ENCODE measurements at places on chromosomes 6 and 20.

DNA sequence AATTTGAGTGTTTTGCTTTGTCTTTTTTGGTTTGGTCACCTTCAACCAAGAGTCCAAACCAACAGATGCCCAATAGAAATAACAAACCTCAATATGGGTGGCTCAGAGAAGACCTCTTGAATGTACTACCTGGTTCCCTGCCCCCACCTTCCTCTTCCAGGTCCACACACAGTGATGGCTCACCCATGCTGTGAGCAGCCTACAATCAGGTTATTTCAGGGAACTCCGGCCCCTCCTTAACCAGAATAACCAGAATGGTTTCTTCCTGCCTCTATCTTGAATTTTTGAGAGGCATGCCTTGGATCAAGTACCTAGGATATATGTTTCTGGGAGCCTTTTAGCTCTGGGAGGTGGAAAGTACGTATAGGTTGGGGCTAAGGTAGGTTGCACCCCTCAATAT, 327.1 kb upstream of the PRDM1 start:
- DNase-seq: no peak

- DNase-seq: no peak
These were observed 15.3 kb downstream of the RSPO4 start for GRCh38 chr20:986733-987355.

DNA sequence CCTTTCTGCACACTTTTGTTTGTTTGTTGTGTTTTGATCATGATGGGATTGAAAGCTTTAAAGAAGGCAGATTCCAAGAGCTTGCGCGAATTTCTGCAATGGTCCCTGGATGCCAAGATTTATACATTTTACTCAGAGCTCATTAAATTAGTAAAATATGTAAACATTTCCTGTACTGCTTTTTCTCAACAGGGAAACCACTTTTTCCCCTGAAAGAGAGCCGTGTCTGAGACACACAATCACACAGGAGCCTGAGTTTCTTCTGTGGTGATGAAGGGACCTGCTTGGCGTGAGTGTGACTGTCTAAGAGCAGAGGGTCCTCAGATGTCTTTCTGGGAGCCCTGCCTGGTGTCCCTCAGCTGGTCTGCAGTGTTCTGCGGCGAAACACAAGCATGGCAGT, 12.1 kb upstream of the TAGAP start:
- DNase-seq: no peak

GRCh38 chr6:169571123-169571962, 130.5 kb downstream of the WDR27 start:
- no peak for DNase-seq

- no peak for DNase-seq
These were observed 141.9 kb upstream of the GJE1 start for GRCh38 chr6:141990840-141991239.

DNA sequence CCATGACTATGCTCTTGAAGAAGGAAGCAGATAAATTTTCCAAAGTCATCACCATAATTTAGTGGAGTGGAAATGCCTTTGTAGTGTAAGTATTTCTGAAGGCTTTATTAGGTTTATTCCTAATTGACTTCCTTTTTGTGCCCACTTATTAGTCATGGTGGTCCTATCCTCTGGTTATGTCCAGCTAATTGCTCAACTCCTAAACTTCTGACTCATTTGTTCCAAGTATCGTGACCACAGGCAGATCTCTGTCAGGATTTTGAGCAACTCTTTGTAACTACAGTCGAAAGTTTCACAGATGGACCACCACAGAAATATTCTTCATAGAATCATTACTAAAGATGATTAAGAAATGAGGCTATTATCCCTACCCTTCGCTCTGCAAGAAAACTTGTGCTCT, 315.6 kb upstream of the PTCHD4 start:
- no peak for DNase-seq

- DNase-seq: no peak
These were observed 273.0 kb downstream of the PKHD1 start for GRCh38 chr6:51814418-51814817.

DNA sequence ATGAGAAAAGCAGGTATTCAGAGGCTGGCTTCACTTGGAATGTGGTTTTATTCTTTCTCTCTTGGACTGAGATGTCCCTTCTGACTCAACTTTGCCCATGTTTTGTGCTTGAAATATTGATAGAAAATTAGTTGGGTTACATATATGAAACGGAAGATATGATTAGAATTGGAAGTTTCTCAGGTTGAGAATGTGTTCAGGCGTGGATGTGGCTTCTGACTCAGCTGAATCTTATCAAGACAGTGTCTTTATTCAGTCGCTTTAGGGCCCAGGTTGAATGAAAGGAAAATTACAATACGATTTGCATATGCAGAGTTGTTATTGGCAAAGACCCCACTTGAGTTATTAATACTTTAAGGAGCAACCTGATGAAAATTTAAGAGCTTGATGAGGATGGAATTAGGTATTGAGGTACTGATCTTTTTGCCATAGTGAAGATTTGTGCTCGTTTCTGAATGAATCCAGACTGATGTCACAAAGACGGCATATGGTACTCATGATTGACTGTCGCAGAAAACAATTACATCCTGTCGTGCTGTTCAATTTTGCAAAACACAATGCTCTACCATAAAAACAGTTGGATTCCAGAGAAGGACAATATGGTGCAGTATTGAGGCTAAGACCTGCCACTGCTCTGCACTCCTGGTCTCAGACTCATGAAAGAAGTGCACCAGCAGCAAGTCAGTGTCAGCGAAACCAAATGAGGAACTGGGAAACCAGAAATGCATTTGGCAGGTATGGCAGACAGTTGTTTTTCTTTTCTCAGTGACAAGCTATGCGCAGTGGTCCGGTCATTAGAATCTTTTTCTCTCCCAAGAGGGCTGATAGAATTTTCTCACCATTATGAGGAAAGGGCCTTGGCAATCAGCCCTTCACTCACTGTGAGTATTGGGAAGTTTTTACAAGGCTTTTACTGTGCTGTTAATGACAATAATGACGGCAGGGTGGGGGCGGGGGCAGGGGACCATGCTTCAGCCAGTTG, 158.3 kb downstream of the DOK5 start:
- no peak for DNase-seq

- DNase-seq: no peak
These were observed 62.4 kb upstream of the GMDS start for GRCh38 chr6:2307799-2308198.

DNA sequence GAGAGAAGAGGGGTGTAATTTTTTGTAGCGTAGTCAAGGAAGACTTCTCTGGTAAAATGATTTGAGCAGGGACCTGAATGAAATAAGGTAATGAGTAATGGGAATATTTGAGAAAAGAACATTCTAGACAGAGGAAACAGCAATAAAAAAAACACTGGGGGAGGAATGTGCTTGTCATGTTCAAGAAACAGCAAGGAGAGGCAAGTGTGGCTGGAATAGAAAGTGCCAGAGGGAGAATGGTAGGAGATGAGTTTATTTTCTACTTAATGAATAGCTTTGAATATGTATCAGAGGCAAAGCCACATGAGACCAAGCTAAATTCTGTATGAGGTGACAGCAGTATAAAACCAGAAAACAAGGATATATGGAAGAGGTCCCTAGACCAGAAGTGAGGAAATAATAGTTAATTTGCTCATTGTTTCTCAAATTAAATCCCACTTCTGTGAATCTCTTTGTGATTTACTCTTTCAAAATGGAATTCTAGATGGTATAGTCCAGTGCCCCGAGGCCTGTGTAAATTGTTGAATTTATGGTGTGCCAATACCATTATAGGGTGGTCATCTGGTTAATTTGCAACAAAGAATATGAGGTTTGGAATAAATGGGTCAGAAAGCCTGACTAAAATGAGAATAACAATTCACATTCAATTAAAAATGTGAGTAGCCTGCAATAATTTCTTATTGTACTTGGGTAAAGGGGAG, 170.2 kb downstream of the CDKAL1 start:
- no peak for DNase-seq

GRCh38 chr6:165679326-165679725, 16.3 kb upstream of the PDE10A start:
- DNase-seq: no peak

GRCh38 chr6:113662093-113662665, 195.0 kb upstream of the MARCKS start:
- DNase-seq: no peak

DNA sequence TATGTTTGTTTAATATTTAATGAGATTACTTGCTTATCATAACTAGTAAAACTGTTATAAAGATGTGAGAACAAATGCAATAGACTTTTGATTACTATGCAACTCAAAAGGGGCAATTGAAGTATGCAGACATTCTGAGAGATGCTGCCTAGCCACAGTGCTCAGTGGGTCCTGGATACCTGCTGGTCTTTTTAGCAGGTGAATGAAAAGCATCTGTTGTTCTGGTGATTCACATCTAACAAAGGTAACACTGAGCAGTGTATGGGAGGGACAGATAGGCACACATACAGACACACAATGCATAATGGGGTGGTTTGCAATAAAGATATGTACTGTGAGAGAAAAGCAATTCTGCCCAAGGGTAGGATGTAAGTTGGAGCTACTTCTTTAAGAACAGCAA, 46.9 kb downstream of the OGFRL1 start:
- DNase-seq: no peak

DNA sequence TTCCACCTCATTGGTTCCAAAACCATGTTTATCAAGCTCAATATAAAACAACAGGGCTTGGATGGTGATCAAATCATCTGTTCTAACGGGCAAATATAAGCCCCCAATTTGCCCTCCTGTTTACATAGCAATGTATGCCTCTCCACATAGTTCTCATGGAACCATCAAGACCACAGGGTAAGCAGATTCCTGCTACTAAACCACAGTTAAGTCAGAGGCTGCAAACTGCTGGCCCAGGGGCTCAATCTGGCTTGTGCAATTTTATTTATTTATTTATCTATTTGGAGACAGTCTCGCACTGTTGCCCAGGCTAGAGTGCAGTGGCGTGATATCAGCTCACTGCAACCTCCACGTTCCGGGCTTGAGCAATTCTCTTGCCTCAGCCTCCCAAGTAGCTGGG, 18.9 kb upstream of the MTHFD1L start:
- DNase-seq: no peak

- no peak for DNase-seq
These were observed 498.1 kb upstream of the SOX4 start for GRCh38 chr6:21095462-21095861.

- DNase-seq: peak; percentile 37
These were observed 691.8 kb downstream of the QKI start for GRCh38 chr6:164106345-164106769.

GRCh38 chr6:168448243-168448855, 7.4 kb downstream of the SMOC2 start:
- no peak for DNase-seq

- DNase-seq: no peak
These were observed 233.0 kb upstream of the PRND start for GRCh38 chr20:4488407-4489339.

DNA sequence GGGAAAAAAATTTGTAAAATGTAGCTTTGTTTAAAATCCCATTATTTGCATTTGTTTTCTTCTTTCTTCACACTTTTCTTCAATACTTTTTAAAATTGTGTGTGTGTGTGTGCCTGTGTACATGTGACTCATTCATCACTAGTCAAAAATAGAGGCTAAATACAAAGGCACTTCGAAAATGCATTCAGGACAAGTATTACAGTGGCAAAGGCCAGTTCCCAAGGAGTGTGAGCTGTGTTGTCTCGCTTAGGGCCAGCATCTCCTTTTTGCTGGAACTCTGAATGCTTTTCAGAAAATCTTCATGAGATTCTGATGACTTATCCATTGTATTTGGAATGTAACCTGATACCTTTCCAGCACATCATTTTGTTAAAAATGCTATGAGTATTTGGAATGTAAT, 288.5 kb upstream of the CNR1 start:
- DNase-seq: no peak

- DNase-seq: no peak
These were observed 18.0 kb downstream of the BAG2 start for GRCh38 chr6:57190140-57190539.

DNA sequence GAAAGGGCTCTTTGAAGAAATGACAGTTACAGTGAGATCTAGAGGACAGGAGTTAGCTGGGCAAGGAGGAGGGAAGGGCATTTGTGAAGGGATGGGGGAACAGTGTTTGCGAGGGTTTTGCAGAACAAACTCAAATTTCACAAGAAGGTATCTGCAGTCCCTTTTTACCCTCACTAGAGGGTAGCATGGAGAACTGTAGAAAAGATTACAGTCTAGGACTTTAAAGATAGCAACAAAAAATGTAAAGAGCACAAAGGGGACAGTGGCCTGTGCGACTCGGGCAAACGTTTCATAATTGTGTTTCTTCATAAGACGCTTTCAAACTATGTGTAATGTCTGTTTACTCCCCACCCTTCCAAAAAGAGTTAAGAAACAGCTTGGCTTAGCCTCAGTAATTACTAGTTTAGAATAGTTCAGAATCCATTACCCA, 21.2 kb upstream of the ASXL1 start:
- DNase-seq: peak; percentile 58

DNA sequence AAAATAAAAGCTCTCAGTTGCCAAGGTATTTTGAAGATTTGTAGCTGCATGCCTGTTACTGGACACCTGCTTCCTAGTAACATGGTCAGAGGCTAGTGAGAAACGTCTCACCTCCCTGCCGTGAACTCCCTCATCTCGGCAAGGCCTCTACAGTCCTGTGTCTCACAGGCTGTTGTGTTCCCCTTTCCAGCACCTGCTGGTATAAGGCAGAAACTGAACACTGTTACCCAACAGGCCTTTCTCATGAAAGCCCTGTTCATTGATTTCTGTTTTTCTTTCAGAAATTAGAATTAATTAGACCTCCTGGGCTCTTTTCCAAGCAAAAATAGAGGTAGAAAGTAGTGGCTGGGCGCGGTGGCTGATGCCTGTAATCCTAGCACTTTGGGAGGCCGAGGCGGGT, 17.6 kb upstream of the SRSF3 start:
- no peak for DNase-seq

DNA sequence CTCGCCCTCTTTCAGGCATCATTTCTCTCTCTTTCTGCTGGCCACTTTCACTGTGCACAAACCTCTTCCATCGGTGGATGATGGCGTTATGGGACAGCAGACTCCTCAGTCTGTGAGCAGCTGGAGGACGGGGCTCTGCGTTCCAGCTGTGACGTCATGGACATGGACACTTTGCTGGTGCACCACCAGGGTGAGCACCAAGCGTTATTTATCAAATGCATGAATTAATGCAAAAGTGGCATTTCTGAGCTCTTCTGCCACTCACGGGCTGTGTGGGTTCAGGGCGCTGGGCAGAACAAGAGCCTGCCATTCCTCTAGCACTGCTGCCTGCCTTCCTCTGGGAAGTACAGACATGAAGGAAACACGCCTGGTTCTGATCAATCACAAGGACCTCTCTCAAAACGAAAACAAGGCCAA, 82.9 kb upstream of the MPC1 start:
- no peak for DNase-seq

GRCh38 chr6:113779656-113780055, 77.5 kb upstream of the MARCKS start:
- no peak for DNase-seq

- no peak for DNase-seq
These were observed 53.4 kb downstream of the SYTL3 start for GRCh38 chr6:158703111-158703836.
